Hindlimb muscle (tissue), 1 donor: ENCODE measurements at places on chromosomes 7 and 10. TPM values are rescaled to one million over a fixed set of nuclear protein-coding genes. Genes with fewer than 3 reads are reported as not detected.

Gene FEZF1
- polyA plus RNA-seq = 0.12 TPM

- no peak for DNase-seq
These were observed 57.2 kb upstream of the PITRM1 start for GRCh38 chr10:3229815-3230214.

Gene NUTM2B
- polyA plus RNA-seq = 1.6 TPM

GRCh38 chr10:44567471-44567870 is 182.6 kb upstream of the CXCL12 start:
- DNase-seq = no peak

GRCh38 chr7:85156661-85157208 is 30.1 kb downstream of the SEMA3D start:
- no peak for DNase-seq

GRCh38 chr7:41943094-41943577 is 240.2 kb upstream of the INHBA start:
- peak; percentile 87 for DNase-seq

Gene ZNF3
- 29.8 TPM for polyA plus RNA-seq

DNA sequence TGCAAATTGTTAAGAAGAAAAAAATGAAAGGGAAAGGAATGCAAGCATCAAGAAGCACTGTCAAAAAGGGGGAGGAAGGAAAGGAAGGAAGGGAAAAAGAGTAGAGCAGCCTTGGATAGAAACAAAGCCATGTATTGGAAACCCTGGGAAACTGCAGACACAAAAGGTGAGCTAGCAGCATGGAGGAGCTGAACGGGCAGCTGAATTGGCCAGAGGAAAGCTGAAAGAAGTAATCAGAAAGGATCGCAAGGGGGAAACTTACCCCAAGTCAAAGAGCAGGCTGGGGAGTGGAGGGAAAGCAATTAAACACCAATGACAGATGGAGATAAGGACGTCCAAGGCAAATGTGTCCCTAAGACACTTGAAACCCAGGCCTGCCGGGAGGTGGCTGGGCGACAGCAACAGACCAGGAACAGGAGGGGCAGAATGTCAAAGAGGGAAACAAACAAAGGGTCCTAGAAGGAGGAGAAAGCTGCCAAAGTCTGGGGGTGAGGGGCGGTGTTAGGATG is 93.8 kb upstream of the SVIL start:
- DNase-seq = no peak

DNA sequence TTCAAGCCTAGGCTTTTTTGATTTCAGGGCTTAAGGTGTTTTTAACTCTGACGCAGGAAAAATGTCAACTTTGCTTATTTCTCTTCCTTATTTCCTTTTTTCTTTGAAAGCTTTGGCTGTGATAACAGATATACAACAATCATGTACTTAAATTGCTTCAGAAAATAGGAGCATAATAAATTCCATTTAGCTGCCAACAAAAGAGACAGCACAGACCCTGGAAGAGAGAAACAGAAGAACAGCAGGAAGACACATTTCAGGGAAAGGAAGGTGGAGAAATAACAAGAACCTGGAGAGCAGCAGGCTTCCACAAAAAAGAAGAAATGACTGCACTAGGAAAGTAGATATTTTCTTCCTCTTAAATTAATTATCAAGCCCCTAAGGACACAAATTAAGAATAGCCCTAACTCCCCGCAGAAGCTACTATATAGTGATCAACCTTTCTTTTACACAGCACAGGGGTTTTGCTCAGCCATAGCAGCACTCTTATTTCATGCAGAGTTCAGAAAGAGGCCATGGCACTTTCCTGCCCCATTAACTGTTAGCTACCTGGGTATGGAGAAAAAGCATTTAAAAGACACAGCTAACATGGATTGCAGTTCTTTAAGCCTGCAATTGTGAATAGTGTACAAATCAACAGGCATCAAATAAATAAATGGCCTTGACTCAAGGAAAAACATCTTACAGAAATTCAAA is 61.5 kb downstream of the IQUB start:
- peak; percentile 1 for DNase-seq

DNA sequence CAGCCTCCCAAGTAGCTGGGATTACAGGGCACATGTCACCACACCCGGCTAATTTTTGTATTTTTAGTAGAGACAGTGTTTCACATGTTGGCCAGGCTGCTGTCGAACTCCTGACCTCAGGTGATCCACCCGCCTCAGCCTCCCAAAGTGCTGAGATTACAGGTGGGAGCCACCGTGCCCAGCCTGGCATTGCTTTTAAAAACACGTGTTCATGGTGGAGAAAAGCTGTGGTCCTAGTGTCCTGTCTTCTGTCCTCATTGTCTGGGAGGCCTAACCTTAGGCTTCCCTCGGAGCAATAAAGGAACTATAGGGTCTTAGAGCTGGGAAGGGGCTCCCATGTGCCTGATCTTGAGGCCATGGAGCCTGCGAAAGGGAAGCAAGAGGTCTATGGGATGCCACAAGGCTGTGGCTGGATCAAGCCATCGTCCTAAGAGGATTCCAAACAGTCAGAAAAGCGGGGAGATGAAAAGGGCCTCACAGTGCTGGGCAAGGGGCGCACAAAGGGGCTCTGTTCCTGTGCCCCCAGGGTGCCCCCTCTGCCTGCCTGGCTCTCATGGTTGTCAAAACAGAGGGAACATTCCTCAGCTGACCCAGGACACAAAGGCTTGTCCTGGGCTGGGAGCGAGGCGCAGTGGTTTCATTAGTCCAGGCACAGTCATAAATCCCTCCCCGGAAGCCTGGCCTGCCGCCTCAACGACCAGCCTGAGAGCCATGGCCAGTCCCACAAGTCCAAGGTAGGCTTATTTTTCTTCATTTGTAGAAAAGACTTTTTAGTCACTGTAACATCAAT is 106.6 kb upstream of the TNS3 start:
- no peak for DNase-seq

Gene RNF133
- polyA plus RNA-seq = 0.22 TPM

- no peak for DNase-seq
These were observed 27.1 kb downstream of the KLF6 start for GRCh38 chr10:3757638-3758490.

Gene BTBD16
- 0.39 TPM for polyA plus RNA-seq

DNA sequence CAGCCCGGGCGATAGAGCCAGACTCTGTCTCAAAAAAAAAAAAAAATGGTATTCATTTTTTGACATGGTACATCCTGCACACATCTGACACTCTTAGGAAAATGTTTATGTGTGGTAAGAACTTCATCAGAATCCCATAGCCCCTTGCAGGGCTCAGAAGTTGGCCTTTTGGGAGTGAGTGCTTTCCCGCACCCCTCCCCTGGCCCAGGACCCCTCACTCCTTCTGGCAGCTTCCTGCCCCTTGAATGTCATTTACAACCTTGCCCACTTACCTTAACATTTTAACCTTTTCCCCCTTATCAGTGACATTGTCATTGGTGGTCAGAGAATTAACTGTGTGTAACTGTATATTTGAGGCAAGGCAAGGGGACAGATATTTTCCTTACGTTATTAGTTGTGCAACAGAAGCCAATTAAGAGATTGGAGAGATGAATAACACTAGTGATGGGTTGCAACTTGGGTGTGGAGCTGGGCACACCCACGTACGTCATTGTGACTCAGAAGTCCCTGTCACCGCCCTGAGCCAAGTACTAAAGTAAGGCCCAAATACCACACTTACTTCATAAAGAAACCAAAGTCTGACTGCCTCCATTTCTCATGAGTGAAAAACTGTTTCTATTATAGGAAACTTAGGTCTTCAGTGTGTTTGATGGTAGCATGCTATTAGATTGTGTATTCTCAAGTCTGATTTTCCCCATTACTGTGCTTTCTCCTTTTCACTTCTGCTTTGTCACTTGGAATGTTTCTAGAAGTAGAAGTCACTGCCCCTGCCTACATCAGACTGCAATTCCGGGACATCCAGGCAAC is 31.6 kb downstream of the OGDH start:
- DNase-seq = no peak

DNA sequence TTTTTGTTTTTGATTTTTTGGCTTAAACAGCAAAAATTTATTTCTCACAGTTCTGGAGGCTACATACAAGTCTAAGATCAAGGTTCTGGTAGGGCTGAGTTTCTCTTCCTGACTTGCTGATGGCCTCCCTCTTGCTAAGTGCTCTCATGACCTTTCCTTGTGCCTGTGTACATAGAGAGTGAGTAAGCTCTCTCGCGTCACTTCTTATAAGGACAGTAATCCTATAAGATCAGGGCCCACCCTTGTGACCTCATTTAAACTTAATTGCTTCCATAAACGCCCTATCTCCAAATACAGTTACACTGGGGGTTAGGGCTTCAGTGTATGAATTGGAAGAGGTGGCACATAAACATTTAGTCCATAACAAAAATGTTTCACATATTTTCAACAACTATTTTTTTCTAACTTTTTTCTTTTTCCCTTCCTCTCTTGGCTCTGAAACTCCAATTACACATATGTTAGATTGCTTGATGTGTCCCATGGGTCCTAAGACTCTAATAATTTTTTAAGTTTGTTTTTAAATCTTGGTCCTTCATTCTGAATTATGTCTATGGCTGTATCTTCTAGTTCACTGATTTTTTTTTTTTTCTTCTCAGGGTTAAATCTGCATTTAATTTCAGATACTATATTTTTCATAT is 149.8 kb downstream of the HBP1 start:
- DNase-seq = peak; percentile 21

Gene CNNM1
- not detected for polyA plus RNA-seq

- DNase-seq = no peak
These were observed 183.6 kb downstream of the PFKFB3 start for GRCh38 chr10:6386346-6386745.

Gene PHYHIPL
- polyA plus RNA-seq = 2.1 TPM

DNA sequence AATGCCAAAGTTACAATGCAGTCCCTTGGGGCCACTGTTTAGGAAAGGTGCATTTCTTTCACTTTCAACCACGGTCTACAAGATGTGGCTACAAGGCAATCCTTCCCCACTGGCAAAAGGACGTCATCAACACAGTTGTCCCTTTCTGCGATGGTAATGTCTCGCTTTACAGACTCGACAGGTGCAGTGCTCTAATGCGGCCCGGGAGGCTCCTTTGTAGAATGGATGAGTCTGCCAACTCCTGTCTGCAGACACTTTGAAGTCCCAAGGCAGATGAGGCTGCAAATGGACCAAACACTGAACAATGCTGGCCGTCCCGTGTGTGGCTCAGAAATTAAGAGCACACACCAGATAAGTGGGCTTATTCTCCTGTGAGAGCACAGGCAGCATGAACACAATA is 133.7 kb downstream of the PIP4K2A start:
- DNase-seq = no peak

Gene STEAP1
- polyA plus RNA-seq = 0.62 TPM

Gene PRKG1
- 35.5 TPM for polyA plus RNA-seq

Gene TMEM178B
- 0.57 TPM for polyA plus RNA-seq

Gene VPS37D
- 3.1 TPM for polyA plus RNA-seq

- no peak for DNase-seq
These were observed 114.4 kb upstream of the AOAH start for GRCh38 chr7:36838616-36839225.

- no peak for DNase-seq
These were observed 343.3 kb upstream of the AKR1E2 start for GRCh38 chr10:4482659-4483058.

GRCh38 chr7:151648429-151648828 is 128.7 kb upstream of the RHEB start:
- DNase-seq = no peak

- no peak for DNase-seq
These were observed 3.3 kb upstream of the THSD7A start for GRCh38 chr7:11835260-11835659.

- peak; percentile 61 for DNase-seq
These were observed 48.7 kb downstream of the GPR141 start for GRCh38 chr7:37732253-37732652.

DNA sequence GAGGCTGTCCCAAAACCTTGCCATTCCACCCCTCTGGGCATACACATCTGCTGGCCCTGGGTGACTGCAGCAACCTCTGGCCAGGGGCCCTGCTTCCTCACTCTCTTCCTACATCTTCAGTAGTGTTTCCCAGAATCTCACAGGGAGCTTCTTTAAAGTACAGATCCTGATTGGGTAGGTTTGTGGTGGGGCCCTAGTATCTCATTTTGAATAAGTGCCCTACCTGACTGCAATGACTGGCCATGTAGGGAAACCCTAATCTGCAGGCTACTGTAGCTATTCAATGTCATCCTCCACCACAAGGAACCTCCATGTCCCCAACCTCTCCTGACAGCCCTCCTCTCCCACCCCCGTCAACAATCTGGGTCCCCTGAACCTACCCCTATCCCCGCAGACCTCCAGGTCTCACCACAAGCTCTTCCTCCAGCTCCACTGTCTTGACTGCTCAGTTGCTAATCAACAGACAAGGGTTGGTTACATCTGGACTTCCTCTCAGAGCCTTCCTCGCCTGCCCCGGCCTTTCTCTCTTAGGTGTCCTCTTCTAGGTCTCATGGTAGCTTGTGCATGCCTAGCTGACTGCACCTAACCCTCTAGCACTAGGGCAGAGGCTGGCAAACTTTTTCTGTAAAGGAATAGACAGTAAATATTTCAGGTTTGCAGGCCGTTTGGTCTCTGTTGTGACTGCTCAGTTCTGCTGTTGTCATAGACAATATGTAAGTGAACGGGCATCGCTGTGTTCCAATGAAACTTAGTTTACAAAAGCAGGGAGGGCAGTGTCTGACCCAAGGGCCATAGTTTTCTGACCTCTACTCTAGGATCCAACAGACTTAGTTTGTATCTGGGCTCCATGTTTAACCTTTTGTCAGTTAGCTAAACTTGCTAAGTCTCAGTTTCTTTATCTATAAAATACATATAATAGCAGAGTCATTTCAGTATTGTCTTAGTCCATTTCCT is 121.1 kb downstream of the AOAH start:
- no peak for DNase-seq

DNA sequence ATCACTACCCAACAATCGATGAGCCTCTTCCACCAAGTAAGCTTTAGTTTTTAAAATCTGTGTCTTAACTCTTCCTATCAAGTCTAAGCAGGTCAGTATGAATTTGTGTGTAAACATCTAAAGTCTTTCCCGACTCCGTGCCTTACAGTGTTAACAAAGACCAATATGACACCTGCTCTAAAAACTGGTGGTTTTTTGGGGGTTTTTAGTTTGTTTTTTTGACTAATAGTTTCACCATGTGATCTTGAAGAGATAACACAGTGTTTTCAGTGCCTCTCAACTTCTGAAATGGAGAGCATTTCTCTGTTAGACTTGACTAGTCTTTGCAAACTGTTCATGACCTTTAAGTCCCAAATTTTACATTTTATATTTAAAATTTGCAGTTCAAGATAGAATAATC is 132.0 kb upstream of the STK17A start:
- no peak for DNase-seq

DNA sequence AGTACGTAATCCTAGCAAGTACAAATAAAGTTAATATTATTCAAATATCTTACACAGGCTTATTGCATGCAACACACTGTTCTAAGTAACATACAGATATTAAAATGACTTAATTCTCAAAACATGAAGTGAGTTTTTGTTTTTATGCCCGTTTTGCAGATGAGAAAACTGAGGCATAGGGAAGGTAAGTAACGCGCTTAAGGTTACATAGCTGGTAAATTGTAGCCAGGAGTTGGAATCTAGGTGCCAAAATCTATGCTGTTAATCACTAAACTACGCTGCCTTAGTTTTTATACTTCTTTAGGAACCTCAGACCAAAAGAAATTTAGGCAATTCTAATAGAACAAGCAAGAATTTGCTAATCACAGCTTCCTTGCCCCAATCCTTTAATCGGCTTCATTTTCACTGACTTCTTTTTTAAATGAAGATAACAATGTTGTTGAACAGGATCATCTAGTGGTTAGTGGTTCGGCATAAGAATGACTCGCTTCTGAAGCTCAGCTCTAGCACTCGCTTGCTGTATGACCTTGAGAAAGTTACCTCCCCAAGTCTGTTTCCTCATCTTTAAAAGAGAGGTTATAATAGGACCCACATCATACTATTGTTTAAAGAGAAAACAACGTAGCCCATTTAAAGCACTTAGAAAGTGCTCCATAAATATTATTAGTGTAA is 1.0 kb upstream of the LRRTM3 start:
- no peak for DNase-seq

Gene CLEC5A
- 0.28 TPM for polyA plus RNA-seq
